ENCODE measurements at places on chromosomes 1 and 21.

DNA sequence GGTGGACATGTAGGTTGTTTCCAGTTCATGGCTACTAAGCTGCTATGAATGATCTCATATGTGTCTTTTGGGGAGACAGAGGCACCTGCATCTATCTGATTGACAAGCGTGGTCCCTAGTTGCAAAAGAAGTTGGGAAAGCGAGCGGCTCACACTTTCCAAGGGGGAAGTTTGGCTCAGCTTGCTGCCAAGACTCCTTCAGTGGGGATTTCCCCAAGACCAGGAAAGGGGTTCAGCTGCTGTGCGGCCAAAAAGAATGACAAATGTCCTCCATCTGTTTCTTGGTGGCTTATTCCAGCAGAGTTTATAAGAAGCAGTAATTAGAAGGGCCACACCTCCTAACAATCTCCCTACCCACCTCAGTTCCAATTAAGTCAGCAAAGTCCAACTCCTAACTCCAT lies 128.5 kb upstream of the GALNT2 start:
- DNase-seq, result no peak

DNA sequence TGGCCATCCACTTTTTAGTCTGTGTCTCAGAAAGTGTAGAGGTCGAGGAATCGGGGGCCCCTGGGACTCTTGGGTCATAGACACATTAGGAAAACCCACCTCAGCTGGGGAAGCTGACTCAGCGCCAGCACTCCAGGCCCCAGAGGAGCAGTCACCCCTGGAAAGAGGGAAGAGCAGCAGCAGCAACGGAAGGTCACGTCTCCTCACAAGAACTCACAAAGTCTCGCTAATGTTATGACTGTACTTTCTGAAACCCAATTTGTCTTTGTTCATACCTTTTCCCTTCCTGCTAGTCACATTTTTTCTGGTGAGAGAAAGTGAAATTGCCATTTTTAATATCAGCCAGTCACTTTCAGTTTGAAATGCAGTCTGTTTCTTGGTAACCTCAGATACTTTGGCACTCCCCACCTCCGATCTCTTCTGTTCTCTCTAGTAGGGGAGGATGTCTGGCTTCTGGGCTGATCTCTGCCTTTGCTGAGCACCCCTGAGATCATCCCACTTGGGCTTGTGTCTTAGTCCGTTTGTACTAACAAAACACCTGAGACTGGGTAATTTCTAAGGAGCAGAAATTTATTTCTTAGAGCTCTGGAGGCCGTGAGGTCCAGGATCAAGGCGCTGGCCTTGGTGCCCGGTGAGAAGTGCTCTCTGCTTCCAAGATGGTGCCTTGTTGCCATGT lies 6.0 kb upstream of the NLRP3 start:
- DNase-seq, result no peak

GRCh38 chr1:246805135-246805716 lies 81.0 kb downstream of the SCCPDH start:
- no peak for DNase-seq

DNA sequence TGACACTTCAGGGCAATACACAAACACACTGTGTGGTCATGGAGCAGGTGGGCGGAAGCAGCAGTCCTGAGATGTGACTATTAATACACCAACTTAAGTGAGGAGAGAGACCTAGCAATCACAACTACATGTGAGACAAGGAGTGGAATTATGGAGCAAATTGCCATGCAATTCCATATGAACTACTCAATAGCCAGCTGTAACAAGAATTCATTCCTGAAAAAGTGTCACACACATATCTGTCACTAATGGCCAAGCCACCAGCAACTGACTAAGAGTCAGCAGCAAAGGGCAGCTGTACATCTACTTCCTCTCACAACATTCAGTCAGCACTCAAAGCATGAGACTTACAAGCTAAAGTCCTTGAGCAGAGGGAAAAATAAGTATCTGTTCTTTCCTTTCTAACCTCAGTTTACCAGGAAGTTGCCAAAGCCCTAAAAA lies 46.2 kb downstream of the GPR3 start:
- DNase-seq, result no peak

DNA sequence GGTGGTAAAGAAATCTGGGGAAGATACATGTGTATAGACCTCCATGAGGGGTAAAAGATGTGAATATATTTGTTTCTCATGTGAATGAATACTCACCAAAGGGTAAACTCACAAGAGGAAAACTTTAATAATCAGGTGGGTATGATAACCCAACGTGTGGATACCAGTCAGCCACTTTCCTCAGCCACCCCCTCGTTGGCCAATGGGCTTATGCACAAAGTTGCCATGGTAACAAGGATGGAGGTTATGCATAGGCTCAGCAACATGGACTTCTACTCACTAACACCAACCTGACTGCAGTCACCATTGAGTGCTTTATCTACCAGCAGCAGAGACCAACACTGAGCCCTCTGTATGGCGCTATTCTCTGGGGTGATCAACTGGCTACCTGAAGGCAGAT lies 424.4 kb downstream of the DUSP10 start:
- no peak for DNase-seq

DNA sequence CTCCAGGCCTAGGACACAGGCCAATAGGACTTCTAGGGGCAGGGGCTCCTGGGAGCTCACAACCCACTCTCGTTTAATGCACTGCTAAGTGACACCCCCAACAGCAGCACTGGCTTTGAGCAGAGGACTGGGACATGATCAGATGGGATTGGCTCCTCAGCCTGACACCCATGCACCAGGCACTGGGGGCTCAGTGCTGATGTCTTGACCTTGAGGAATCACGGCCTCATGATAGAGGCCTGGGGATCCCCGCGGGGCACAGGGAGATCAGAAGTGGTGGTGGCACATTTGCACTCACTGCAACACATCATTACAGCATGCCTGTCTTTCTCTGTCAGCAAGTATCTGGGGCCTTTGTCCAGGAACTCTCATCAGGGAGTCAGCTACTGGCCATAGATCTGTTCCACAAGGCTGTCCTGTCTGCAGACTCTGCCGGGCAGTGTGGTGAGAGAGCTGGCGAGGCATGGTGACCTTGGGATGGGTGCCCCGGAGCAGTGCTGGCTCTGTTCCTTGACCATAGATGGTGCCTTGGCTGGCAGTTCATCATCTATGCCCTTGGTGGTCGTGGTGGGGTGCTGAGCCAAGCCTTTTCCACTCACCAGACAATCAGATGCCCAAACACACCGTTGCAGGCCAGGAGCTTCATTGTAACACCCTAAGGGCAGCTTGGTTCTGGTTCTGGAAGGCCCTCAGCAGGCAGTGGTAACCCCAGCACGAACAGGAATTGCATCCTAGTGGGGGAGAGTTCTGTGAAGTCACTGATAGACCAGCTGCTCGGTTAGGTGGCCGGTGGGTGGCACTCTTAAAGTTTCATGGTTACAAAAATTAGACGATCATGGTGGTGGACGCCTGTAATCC lies 22.2 kb upstream of the PARP1 start:
- DNase-seq, result no peak

DNA sequence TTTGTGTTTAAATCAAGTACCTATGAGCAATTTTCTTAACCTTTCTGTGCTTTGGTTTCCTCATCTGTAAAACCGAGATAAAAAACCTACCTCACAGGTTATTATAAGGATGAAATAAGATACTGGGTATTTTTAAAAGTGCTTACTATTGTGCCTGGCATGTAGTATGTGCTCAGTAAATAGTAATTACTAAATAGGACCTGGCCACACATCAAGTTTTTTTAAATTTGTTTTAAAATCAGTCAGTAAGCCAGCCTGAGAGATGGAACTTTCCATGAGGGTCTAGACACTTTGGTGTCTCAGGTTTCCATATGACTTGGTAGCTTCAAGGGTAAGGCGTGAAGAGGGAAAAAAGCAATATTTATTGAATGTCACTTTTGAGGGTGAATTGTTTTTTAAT lies 7.0 kb upstream of the ATF3 start:
- no peak for DNase-seq

GRCh38 chr1:22262583-22262982 lies 119.7 kb upstream of the WNT4 start:
- DNase-seq, result peak; percentile 89

DNA sequence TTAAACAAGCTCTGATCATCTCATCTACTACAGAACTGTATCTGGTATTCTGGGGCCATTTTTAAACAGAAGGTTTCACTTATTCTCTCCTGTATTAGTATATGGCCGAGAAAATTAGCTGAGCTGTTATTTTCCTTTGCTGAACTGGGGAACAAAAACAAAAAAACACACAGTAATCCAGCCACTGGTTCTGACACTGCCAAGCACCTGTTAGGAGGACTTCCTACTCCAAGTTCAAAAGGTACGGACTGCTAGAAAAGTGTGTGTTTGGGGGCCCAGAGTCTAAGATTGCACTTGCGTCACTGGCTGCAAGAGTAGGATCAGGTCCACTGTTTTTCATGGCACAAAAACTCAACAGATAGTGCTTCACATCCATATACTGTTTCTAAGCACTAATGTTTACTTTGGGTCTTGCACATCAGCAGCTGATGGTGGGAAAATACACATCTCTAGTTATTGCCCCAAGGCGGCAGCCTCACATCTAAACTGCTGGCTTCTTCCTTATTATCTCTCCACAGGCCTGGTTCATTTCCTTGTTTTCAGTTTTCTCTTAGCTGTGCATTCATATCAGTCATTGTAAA lies 226.1 kb downstream of the FGGY start:
- DNase-seq, result no peak

DNA sequence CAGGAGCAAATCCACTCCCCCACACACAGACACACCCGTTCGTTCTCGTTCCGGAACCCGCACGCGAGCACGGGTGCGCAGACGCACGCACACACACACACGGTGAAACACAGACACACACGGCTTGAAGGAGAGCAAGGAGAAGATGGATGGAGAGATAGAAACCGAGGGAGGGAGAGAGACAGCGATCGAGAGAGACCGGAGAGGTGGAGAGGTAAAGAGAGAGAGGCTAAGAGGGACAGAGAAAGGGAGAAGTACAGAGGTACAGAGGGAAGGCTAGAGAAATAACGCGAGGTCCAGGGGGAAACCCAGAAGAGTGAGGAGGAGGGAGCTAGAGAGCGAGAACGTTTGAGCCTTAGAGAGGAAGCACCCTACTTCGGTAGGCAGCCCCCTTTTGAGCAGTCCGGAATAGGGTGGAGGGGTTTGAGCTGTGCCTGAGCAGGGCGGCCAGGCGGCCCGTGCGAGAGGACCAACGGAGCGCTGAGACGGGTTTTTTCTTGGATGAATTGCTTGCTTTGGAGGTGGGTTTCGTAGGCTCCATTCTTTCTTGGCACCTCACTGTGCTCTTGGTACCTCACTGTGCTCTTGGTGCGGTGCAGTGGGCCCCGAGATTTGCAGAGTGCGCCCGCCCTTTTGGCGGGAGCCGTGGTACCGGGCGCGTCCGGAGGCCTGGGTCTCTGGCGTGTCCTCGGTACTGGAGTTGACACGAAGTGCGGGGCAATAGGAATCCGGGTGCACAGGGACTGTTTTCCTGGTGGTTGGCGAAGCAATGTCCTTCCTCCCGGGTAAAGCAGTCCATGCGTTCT lies 88.4 kb upstream of the RHOU start:
- peak; percentile 74 for DNase-seq

DNA sequence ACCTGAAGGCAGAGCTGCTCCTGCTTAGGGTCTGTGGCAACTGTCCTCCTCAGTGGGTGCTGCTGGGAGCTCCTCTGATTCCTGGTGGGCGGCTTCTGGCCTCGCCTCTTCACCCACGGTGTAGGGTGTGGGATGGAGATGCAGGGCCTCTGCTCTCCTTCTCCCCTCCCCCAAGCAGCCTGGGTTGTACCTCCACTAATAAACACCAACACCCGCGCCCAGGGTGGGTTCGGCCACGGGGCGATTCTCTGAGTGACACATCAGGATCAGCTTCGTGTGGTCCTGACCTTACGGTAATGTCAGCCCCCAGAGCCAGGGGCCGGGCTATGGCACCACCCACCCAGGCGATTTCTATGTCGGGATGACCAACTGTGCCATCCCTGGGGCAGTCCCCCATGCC lies 23.7 kb downstream of the KRTAP10-1 start:
- no peak for DNase-seq

DNA sequence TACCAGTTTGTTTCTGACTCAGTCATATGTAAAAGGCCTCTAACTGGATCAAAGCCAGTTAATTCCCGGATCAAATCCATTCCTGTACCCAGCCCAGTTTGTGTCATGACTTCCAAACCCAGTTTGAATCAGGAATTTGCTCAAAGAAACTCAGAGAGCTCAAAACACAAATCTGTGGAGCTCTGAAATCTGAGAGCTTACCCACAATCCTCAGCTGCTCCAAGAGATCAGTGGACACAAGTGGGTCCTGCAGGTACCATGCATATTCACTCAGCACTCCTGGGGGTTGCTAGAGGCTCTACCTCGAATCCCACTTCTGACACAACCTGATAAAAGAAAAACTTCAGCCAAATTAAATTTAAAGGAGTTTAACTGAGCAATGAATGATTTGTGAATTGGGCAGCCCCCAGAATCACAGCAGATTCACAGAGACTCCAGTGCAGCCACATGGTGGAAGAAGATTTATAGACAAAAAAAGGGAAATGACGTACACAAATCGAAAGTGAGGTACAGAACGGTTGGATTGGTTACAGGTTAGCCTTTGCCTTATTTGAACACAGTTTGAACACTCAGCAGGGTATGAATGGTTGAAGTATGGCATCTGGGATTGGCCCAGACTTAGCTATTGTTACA lies 11.9 kb upstream of the MRPL55 start:
- peak; percentile 29 for DNase-seq

DNA sequence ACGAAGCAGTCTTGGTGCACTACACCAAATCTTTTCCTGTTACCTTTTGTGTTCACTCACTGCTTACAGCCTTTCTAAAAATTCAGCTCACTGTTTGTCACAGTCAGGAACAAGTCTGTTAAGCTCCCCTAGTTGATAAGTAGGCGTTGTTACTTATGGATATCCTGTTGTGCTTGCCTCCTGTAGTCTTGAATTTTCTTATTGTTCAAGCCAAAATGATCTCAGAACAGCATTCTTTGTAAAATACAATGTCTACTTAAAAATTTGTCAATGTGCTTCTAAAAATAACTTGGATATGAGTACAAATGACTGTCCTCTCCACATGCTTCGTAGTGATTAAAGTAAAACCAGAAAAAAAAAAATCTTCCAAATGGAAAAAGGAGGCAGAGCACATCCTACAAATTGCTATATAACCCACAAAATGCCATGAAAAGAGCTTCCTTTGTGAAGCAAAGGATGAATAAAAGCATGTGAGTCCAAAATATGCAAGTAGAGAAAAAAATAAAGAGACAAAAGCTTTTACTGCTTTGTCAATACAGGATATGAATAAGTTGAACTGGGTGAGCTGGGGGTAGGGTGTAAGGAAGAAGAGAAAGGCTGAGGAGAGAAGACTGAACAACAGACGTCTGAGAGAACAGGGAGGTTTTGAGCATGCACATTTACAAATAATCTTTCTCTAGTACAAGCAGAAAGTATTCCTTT lies 228.9 kb upstream of the ADGRL4 start:
- DNase-seq, result no peak

GRCh38 chr1:210413951-210414350 lies 85.2 kb downstream of the HHAT start:
- no peak for DNase-seq

GRCh38 chr1:64511044-64511443 lies 41.1 kb downstream of the CACHD1 start:
- DNase-seq, result no peak
